Stimulated activated CD8-positive, alpha-beta memory T cell treated with anti-CD3 and anti-CD28 coated beads, Interleukin-2, amount 100 ng/mL, for 1 hour (primary cell): ENCODE measurements at places on chromosomes 11 and 22.

DNA sequence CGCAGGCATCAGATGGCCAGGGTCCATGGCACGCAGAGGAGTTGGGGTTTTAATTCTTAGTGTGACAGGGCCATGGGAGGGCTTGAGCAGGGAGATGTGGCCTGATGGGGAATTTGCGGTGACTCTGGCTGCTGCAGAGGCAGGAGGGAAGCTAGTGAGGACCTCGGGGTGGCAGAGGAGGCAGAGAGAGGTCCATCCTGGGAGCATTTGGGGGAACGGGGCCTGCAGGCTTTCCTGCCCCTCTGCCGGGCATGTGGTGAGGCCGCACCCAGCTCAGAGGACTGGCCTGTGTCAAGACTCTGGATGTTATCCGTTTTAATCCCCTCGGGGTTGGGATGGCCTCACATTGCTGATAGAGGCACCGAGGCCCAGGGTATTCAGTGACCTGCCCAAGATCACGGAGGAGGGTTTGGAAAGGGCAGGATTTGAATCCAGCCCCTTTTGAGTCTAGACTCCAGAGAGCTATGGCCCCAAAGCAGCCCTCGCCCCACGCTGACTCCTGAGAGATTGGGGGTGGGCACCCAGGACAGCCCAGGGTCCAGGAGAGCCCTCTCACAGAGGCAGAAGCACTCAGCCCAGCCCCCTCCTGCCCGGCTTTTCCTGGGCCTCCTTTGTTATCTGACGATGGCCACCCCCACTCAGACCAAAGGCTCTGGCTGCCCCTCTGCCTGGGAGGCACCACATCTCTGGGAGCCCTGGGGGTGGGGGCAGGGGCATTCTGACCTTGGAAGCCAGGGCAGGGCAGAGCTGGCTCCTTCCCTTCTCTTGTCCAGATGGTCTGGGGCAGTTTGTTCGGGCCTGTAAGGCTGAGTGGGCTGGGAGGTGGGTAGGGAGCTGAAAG lies 13.9 kb downstream of the MGAT3 start:
- DNase-seq: no peak

GRCh38 chr11:62830904-62831519 lies 839 bp downstream of the STX5 start:
- DNase-seq: no peak

DNA sequence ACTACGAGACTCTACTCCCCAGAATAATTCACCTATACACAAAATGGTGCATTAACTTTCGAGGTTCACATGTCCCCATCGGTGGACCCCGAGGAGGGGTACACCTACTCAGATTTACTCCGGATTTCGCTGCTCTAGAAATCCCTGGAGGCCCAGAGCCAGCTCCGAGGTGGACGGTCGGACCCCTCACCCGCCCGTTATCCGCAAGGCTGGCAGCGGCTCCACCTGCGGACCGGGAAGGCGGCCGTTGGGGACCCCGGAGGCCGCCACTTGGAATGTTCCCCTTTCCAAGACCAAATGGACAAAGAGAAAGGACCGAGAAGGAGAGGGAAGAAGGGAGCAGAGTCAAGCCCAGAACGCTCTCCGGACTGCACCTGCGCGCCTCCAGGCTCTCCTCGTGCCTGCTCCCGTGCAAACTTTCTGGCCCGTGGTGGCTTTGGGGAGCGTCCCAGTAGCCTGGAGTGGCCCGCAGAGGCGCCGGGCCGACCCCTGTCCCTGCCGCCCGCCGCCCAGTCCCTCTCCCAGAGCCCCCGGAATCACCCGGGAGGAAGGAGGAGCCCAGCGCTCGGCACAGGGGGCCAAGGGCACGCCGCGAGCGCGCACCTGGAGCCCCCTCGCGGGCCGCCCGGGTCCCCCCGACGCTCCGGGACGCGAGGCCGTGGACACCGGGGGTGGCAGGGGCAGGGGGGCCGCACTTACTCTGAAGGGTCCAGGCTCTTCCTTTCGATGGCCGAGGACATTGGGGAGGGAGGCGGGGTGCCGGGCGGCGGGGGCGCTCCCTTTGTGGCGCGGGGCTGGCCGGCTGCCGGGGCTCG lies 23.0 kb downstream of the LMO2 start:
- no peak for DNase-seq

DNA sequence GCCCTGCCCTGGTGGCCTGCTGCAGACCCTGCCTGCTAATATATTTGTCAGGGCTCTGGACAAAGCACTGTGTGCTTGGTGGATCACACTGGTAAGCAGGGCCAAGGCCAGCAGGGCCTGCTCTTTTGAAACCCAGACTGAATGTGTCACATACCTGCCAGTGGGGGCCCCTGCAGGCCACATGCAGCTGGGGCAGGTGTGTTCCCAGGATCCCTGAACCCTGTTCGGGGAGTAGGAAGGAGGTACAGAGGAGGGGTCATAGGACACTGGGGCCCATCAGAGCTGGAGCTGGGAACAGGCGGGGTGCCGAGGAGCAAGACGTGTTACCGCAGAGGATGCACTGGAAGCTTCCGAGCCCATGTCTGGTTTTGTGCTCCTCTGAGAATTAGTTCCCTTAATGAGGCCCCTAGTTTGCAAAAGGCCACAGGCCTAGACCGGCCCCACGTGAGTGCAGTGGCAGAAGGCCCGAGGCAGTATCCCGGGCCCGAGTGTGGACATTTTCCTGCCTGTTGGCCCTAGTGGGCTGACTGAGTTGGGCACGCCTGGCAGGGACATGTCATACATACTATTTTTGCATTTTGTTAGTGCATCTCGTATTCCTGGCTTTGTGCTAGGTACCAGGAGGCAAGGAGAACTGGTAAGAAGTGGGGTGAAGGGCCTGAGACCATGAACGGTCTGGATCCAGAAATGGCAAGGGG lies 11.2 kb upstream of the ACR start:
- no peak for DNase-seq

DNA sequence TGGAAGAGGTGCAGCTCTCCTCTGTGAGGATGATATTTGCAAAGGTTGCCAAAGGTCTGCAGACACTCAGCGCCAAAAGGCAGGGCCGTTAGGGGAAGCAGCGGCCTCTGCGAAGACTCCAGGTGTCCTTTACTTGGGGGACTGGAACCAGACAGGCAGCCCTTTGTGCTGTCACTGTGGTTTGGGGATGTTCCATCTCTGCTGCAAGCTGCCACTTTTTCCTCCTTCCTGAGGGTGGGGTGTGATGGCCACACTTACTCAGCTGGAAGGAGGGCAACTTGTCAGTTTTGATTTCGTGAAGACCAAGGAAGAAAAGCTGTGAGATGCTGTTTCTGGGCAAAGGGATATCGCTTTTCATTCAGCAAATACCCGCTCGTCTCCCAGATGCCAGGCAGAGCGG lies 96.5 kb upstream of the PRR5 start:
- no peak for DNase-seq

DNA sequence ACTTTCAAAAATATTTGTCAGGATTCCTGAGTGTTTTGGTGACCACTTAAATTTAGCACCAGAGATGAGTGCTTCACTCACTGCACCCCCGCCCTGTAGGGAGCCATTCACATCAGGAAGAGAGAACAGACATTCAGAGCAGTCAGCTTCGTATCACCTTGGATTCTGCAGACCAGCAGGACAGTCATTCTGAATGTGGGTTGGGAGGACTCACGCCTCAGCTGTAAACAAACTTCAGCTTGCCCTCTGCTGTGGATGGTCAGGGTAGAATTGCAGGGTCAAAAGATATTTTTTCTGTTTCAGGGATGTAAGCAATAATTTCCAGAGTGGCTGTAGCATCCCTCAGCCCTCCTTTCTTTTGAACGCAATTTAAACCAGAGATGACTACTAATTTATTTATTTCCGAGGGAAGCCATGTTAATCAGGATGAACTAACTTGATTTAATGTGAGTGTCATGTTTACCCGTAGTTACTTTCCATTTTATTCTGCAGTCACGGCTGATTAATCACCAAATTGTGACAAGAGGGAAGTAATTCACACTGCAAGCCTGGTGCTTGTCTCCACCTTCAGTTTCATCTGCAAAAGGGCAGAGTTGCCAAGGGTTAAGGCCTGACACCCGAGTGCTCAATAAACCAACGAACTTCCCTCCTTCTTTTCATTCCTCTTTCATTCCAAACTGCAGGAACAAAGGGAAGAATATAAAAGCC lies 174.2 kb upstream of the DDI1 start:
- DNase-seq: no peak

DNA sequence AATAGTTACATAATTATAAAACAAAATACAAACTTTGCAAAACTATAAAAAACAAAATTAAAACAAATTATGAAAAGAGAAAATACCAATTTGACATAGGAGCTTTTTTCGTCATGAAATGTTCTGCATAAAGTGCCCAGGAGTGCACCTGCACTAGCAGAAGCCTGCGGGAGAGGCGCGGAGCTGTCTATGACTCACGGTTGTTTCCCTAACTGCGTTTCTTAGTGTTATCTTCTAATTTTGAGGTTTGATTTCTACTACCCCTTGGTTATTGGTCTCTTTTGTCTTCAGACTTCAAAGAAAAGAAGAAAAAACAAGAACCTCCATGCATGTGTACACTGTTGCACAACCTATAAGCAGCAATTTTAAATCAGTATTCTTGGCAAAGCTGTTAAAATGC lies 740.9 kb upstream of the LRRC4C start:
- DNase-seq: no peak

DNA sequence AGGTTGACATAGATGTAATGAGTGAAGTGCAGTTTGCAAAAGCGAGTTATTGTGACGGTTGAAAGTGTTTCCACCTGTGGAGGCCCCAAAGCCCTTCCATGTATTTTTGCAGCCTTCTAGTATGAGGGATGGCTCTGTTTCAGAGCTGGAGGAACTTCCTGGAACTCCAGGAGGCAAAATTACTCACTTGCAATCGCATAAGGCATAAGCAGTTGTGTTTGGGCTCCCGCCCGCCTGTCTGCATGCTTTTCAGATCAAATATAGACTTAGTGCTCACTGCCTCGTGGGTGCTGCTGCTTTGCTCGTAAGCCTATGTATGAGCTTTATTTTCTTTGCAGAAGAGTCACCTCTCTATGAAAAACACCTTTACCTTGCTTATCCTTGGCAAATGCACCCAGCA lies 146.8 kb upstream of the LARGE1 start:
- no peak for DNase-seq

- no peak for DNase-seq
Observed at GRCh38 chr11:66035653-66036333, 9.5 kb upstream of the CATSPER1 start.
